K562 (cell line): ENCODE measurements at places on chromosomes 5 and 9. TPM values are rescaled to one million over a fixed set of nuclear protein-coding genes. Genes with fewer than 3 reads are reported as not detected.

GRCh38 chr5:124393584-124394379 is 352.7 kb downstream of the ZNF608 start:
- DNase-seq: no peak

DNA sequence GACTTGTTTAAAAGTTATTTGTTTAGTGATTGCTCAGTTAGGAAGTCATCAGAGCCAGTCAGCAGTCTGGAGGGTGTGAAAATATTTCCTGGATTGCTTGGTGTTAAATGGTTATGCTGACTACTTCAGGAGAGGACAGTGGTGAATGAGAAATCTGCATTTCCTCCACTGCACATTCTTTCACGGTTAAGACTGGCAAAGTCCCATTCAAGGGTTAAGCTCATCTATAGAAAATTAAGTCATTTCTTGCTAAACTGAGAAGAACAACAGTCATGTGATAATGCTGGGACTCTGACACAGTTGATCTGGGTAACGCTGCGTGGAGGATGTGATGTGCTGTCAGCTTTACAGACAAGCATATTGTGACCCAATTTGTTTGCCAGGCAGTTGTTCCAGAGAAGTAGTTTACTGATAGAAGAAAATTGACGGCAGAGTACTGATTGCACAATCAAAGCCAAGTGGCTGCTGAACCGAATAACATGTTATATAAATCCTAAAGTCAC is 80.4 kb downstream of the GRAMD2B start:
- DNase-seq: no peak

- no peak for DNase-seq
Observed at GRCh38 chr5:80985600-80986228, 25.6 kb downstream of the RASGRF2 start.

Gene CBY3
- not detected in 2 replicates for total RNA-seq

Gene FEM1C
- 5.1 and 6.0 TPM in 2 replicates for total RNA-seq

DNA sequence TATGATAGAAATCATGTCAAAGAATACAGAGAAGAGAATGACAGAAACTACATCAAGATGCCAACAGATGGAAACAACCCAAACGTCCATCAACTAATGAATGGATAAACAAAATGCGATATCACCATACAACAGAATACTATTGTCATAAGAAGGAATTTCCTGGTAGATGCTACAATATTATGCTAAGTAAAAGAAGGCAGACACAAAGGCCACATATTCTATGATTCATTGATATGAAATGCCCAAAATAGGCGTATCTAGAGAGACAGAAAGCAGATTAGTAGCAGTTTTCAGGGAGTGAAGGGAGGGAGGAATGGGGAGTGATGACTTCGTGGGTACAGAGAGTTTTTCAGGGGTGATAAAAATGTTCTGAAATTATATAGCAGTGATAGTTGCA is 58.3 kb upstream of the AKNA start:
- DNase-seq: no peak

GRCh38 chr5:72917371-72917776 is 38.5 kb upstream of the FCHO2 start:
- no peak for DNase-seq
